Activated T-helper 2 cell treated with anti-CD3 and anti-CD28 coated beads, Interferon-gamma antibody, Interleukin-2, Interleukin-4, amounts not matched to agents 10 μg/mL and 5 μg/mL and 100 μg/mL, durations not matched to agents 14 hours and 24 hours and 36 hours (primary cell): ENCODE measurements at places on chromosomes 3 and 15. TPM values are rescaled to one million over a fixed set of nuclear protein-coding genes. Genes with fewer than 3 reads are reported as not detected.

GRCh38 chr3:24683633-24684384 is 189.2 kb upstream of the THRB start:
- peaks cover 43% of the 10 kb centered on the region for H3K27me3 ChIP-seq
- H3K4me1 ChIP-seq = peaks cover 16% of the 10 kb centered on the region
- H3K27ac ChIP-seq = no peak overlapping the region

GRCh38 chr15:61541516-61541915 is 312.4 kb upstream of the RORA start:
- peaks cover 7% of the 10 kb centered on the region for H3K27me3 ChIP-seq
- no peaks in the 10 kb centered on the region for H3K4me1 ChIP-seq
- H3K27ac ChIP-seq = no peak overlapping the region
- H3K36me3 ChIP-seq = no peaks in the 10 kb centered on the region

DNA sequence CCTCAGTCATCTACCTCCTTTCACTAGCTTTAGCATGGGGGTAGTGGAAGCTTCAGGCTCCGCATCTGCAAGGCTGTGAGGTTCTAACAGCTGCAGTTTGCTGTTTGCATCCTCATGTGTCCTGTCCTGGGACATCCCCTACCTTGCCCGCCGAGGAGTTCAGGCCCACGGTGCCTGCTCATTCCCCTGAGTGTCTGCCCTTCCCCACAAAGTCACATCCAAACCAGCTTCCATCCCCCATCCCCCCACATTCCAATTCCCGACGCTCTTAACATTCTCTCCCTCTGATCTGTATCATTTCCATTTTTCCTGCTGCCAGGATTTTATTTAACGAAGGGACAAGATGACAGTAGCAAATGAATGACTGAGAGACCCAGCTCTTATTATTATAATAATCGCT is 43.8 kb downstream of the HRH1 start:
- H3K27me3 ChIP-seq = peaks cover 6% of the 10 kb centered on the region
- H3K36me3 ChIP-seq = no peaks in the 10 kb centered on the region
- no peak for DNase-seq
- no peak overlapping the region for H3K27ac ChIP-seq
- no peak overlapping the region for H3K4me3 ChIP-seq

DNA sequence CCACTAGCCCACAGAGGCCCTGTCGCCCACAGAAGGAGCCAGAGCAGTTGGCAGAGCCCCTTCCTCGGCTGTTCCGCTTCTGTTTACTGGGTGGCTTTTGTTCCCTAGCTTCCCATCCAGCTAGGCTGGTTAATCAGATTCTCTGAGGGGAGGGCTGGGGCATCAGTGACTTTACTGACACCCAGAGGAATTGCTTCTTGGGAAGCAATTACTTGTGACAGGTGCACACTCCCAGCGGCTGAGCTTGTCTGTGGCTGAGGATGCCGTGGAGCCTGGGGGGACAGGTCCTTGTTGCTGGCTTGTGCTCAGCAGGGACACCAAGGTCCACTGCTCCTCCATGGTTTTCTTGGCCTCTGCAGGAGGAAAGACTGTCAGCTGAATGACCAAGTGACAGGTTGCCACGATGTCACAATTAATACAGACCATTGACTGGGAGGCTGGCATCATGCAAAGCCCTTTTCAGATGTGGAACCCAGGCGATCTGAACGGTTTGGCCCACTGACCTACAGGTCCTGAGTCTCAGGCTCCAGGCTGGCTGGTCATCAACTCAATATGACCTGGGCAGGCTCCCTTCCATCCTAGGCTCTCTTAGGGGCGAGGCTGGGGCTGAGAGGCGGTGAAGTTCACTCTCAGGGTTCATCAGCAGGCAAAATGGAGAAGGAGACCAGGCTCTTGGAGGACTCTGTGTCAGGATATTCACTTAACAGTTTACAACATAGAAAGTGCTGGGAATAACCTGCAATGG is 31.8 kb upstream of the SFMBT1 start:
- no peak overlapping the region for H3K4me3 ChIP-seq
- peaks cover 8% of the 10 kb centered on the region for H3K4me1 ChIP-seq
- no peaks in the 10 kb centered on the region for H3K27me3 ChIP-seq
- H3K36me3 ChIP-seq = no peaks in the 10 kb centered on the region

GRCh38 chr3:20561166-20561565 is 375.2 kb upstream of the SGO1 start:
- no peaks in the 10 kb centered on the region for H3K4me1 ChIP-seq
- no peaks in the 10 kb centered on the region for H3K27me3 ChIP-seq
- H3K27ac ChIP-seq = no peak overlapping the region
- H3K36me3 ChIP-seq = no peaks in the 10 kb centered on the region

DNA sequence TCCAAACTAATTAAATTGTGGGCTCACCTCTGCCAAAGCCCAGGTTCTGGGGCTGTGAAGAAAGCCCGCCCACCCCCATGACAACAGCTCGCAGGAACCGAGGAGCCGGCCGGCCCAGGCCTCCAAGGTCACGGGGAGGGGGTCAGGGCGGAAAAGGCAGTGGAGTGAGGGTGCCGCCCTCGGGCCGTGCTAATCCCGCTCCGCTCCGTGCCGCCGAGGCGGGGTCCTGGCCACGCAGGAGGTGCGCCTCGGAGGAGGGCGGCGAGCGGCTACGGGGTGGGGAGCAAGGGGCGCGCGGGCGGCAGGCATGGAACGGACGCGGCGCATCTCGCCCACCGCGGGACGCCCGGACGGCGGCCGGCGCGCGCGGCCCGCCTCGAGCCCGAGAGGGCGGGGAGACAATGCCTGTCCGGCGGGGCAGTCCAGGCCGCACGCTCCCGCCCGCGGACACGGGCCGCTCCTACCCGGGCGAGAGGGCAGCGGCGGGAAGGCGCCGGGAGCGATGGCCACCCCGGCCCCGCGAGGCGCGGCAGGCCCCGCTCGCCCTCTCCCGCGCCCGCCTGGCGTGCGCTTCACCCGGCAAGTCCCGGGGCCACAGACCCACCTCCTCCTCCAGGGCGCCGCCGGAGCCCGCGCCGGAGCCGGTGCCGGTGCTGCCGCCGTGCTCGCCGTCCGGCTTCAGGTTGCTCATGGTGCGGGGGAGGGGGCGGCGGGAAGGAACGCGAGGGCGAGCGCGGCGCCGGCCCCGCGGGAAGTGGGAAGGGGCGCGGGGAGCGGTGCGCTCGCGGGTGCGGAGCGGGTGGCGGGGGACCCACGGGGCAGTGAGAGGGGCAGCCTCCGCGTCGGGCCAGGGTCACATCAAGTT is 528 bp downstream of the RBPMS2 start:
- no peak overlapping the region for H3K27ac ChIP-seq
- H3K4me1 ChIP-seq = no peaks in the 10 kb centered on the region
- no peak for DNase-seq
- peak overlapping the region; percentile 61 for H3K4me3 ChIP-seq

- no peaks in the 10 kb centered on the region for H3K27me3 ChIP-seq
- no peaks in the 10 kb centered on the region for H3K36me3 ChIP-seq
- no peak overlapping the region for H3K27ac ChIP-seq
- no peak for DNase-seq
- no peaks in the 10 kb centered on the region for H3K4me1 ChIP-seq
Measured at GRCh38 chr3:86563400-86563970, 427.5 kb downstream of the VGLL3 start.

DNA sequence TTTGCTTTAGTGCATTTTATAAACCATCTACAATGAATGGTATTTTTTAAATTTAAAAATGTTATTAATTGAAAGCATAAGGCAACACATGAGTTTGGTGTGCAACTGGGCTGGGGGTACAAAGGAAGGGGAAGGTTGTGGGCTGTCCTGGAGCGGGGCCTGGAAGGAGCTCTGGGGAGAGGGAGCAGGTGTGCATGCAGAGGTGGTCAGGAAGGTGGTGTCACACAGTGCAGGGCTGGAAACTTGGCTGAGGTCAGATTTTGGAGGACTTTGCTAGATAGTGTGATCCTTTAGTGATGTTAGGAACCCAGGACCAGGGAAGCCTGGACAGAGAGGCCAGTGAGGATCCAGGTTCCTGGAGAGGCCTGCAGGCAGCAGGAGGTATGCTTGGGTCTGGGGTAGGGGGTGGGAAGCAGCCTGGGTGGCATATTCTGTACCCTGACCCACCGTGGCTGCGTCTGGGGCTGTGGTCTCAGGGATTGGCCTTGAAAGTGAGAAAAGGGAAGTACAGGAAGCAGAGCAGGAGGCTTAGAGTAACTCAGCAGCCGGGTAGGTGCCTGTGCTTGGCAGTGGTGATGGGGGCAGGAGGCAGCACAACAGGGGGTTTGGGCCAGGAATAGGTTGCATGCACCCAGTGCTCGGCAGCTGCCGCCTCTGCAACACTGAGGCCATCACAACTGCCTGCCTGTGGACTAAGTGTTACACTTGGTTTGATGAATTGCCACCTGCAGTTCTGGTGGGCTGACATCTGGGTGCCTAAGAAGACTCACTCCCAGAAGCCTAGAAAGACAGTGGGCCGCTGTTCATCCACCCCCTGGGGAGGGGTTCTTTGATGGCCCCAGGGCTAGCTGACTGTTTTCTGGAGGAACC is 33.0 kb downstream of the KY start:
- no peak overlapping the region for H3K27ac ChIP-seq
- no peaks in the 10 kb centered on the region for H3K27me3 ChIP-seq
- H3K4me1 ChIP-seq = no peaks in the 10 kb centered on the region
- no peaks in the 10 kb centered on the region for H3K36me3 ChIP-seq
- no peak overlapping the region for H3K4me3 ChIP-seq

DNA sequence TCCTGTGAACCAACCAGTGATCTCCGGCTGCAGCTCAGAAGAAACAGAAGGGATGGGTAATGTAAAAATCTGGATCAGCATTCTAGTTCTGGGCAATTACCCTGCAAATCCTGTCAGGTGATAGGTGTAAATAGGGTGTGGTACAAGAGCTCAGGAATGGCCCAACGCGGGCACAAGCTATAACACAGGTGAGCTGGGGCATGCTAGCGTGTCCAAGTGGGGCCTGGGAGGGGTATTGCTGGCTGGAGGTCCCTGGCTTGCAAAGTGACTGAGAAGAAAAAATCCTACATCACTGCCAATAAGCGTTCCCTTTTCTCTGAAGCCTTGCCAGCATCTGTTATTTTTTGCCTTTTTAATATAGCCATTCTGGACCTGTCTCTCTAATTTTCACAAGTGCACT is 9.7 kb upstream of the CHST2 start:
- H3K27me3 ChIP-seq = peaks cover 12% of the 10 kb centered on the region
- H3K27ac ChIP-seq = no peak overlapping the region
- H3K4me3 ChIP-seq = no peak overlapping the region
- DNase-seq = no peak

Gene C3orf20
- 0.07 and 0.16 TPM in 2 replicates for total RNA-seq

Gene IQCB1
- 43.4 and 44.0 TPM in 2 replicates for total RNA-seq
